ENCODE measurements at places on chromosomes 1 and 21.
A peak's percentile ranks its signal among the peaks of the same experiment; 100 is the strongest.

GRCh38 chr1:38179483-38179882, 132.9 kb upstream of the POU3F1 start:
- no peak for DNase-seq

DNA sequence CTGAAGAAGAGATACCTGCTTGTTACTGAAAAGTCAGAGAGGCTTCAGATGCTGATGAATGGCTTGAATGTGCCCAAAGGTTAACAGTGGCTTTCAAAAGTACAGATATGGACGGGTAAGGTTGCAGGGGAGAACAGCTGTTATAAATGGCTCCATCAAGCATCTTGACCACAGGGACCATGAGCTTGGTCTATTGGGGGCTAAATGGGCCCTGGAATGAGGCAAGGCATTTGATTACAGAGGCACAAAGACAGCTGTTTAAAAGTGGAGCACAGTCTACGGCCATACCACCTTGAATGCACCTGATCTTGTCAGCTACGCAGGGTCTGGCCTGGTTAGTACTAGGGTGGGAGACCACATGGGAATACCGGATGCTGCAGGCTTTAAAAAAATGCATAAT, 48.3 kb downstream of the C1orf198 start:
- no peak for DNase-seq

- DNase-seq: no peak
Measured at GRCh38 chr1:192914092-192914491, 105.3 kb downstream of the RGS2 start.

GRCh38 chr1:21494196-21494595, 15.0 kb upstream of the ALPL start:
- no peak for DNase-seq

- DNase-seq: no peak
Measured at GRCh38 chr21:42559326-42559725, 45.7 kb downstream of the SLC37A1 start.

GRCh38 chr1:158979229-158979628, 30.5 kb upstream of the IFI16 start:
- DNase-seq: no peak

- peak; percentile 73 for DNase-seq
Measured at GRCh38 chr1:32332290-32333079, 3.5 kb downstream of the MARCKSL1 start.

DNA sequence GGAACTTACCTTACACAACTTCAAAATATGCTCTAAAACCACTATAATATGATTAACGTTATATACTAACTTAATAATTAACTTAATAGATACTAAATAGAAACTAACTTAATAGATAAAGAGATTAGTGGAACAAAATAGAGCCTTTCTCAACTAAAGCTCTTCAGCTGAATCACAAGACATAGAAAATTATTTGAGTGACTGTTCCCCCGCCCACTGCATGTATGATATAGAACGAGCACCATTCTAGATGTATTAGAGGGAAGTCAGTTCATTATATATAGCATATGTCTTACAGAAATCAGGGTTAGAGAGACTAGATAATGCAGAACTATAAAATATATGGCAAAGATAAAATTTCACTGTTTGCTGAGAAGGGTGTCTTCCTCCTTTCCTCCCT, 16.3 kb downstream of the LYPLAL1 start:
- DNase-seq: no peak

- no peak for DNase-seq
Measured at GRCh38 chr1:17994046-17994445, 113.6 kb upstream of the IGSF21 start.

GRCh38 chr1:241860922-241861321, 12.9 kb downstream of the EXO1 start:
- no peak for DNase-seq

GRCh38 chr1:177995369-177995768, 25.5 kb upstream of the SEC16B start:
- DNase-seq: no peak

GRCh38 chr1:59699227-59699847, 115.4 kb upstream of the HOOK1 start:
- peak; percentile 79 for DNase-seq

- peak; percentile 74 for DNase-seq
Measured at GRCh38 chr1:159829273-159829634, 2.6 kb downstream of the SLAMF8 start.

DNA sequence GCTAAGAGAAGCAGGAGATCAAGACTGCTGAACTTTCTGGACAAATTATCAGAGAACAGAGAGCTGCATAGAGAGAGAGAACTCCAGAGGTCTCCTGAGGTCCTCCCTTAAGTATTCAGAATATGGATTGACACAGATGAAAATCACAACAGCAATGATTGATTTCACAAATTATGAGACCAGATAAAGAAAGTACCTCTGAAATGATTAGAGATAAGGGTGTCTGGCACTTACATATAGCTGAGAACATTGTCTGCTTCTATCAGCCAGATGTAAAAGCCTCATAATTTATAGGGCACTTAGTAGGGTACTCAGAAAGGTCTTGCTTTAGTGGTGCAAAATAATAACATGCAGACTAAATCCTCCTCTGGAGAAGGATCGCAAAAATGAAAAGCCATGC, 1301.8 kb downstream of the BRINP3 start:
- DNase-seq: no peak

- DNase-seq: no peak
Measured at GRCh38 chr1:29703596-29704370, 467.5 kb downstream of the PTPRU start.

DNA sequence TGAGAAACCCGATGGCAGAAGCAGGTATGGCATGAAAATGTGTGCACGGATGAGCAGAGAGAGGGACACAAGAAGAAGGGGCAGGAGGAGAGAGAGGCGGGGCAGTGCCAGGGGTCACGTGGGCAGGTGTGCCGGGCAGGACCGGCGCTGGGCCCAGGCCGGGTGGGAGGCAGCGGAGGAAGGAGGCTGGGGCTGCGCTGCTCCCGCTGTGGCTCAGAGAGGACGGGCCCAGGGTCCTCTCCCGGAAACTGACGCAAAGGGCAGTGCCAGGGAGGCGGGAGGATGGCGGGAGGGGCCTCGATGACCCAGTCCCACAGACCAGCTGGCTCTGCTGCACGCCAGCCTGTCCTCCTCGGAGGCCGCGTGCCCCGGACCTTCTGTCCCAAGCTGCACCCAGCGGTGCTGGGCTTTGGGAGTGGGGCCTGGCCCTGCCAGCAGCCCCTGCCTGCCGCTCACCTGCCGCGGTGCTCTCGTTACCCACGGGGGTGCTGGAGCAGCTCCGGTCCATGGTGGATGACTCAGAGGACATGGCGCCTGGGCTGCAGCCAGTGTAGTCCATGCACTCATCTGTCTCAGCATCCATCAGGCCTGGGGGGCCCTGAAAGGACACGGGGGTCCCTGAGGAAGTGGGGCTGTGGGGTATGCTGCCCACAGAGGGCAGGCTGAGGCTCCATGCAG, 153.9 kb downstream of the CASZ1 start:
- DNase-seq: no peak

- peak; percentile 5 for DNase-seq
Measured at GRCh38 chr1:106232128-106232527, 824.3 kb upstream of the PRMT6 start.

DNA sequence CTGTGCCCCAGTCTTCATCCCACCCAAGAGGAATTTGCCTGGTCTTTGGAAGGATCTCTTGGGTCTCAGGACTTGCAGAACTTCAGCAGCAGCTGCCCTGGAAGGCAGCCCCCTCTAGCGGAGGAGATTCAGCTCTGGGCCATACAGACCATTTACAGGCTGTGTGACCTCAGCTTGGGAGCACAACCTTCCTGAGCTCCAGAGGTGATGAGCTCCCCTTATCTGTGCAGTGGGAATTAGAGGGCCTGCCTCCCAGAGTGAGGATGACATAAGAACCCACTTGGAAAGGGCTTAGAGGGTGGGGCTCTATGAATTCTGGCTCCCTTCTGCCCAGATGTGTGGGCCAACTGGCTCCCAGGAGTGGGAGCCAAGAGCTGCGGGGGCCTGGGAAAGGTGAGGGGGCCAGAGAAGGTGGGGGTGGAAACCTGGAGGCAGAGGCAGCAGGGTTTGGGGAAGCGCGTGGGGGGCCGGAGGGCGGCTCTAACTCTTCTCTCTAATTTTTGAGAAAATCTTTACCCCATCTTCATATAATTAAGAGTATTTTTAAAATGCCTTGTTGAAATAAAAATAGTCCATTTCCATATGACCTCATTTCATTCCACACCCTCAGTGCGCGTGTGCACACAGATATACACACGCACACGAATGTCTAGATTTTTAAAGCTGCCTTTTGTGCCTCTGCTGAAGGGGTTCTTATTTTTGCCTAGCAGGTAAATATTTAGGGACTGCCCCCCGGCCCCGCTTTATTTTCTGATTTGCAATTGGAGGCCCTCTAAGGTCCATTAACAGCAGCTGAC, 21.5 kb downstream of the EPHB2 start:
- DNase-seq: no peak

GRCh38 chr21:42144679-42145568, 73.8 kb downstream of the UMODL1 start:
- DNase-seq: no peak

DNA sequence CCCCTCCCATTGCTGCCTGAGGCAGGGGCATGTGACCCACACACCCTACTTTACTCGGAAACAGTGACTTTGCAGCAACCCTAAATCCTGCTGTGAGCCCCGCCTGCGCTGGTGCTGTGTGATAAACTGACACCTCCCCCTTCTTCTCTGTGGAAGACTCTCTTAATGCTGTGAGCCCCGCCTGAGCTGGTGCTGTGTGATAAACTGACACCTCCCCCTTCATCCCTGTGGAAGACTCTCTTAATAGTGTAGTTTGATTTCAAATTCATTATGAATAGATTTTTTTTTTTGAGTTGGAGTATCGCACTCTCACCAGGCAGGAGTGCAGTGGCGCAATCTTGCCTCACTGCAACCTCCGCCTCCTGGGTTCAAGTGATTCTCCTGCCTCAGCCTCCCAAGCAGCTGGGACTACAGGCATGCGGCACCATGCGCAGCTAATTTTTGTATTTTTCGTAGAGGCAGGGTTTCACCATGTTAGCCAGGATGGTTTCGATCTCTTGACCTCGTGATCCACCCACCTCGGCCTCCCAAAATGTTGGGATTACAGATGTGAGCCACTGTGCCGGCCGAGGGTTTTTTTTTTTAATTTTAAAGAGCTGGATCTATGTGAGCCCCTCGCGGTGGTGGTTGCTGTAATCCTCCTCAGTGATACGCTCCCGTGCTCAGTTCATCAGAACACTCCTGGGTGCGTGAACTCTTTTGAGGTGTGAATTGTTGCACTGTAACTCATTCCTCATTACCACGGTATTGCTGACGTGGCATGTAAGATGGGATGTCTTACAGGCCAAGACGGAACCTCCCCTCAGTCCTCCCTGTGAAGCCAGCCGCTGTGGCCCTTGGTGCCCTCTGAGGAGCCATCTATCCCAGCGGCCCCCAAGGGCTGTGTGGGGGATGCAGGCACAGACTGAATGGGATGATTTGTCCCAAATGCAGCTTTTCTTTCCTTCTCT, 60.3 kb downstream of the GALNT2 start:
- DNase-seq: no peak

GRCh38 chr1:46544561-46545240, 6.7 kb downstream of the KNCN start:
- no peak for DNase-seq

DNA sequence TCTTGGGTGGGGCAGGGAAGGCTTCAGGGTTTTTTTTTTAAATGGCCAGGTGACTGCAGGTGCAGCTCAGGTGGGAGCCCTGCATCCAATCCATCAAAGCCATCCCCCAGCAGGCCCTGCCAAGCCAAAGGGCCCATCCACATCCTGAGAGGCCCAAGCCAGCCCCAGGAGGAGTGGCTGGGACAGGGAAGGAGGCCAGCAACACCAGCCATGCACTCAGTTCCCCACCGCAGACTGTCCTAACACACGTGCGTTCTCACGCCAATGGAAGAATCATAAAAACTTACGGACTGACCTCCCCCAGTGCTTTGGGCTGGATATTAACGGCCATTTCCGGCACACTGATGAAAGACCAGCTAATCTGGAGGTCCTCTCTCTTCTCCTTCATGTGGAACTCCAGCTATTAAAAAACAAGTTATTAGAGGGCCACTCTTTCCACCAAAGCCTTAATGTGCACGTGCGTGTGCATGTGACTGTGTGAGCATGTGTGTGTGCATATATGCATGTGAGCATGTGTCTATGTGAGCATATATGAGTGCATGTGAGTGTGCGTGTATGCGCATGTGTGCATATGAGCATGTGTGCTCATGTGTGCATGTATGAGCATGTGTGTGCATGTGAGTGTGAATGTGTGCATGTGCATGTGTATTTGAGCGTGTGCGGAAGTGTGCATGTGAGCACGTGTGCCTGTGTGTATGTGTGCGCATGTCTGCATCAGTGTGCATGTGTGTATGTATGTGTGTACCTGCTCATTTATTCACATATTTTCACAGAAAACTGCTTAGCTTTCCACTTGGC, 35.1 kb downstream of the C2CD2 start:
- no peak for DNase-seq
